ENCODE measurements at places on chromosomes 2 and 18. TPM values are rescaled to one million over a fixed set of nuclear protein-coding genes. Genes with fewer than 3 reads are reported as not detected.

DOK1 gene
- 14.7 TPM for total RNA-seq

DTNA gene
- total RNA-seq, result 7.5 TPM

CNGA3 gene
- total RNA-seq, result not detected

PMAIP1 gene
- 10.8 TPM for total RNA-seq

EVA1A gene
- total RNA-seq, result 41.2 TPM

SKOR2 gene
- total RNA-seq, result not detected

CROCC2 gene
- not detected for total RNA-seq

GKN1 gene
- total RNA-seq, result not detected

NEB gene
- total RNA-seq, result 1.2 TPM

VWA3B gene
- total RNA-seq, result not detected

ID2 gene
- total RNA-seq, result 17.3 TPM

IL1F10 gene
- total RNA-seq, result not detected

ACKR3 gene
- total RNA-seq, result 11.8 TPM

SCYGR4 gene
- total RNA-seq, result not detected

EMX1 gene
- not detected for total RNA-seq

ACMSD gene
- total RNA-seq, result not detected

ADGRF3 gene
- total RNA-seq, result under 0.01 TPM

NEU4 gene
- not detected for total RNA-seq

CFAP210 gene
- total RNA-seq, result not detected

IL18R1 gene
- total RNA-seq, result 1.6 TPM

PSMA8 gene
- total RNA-seq, result not detected

C2orf80 gene
- total RNA-seq, result not detected

MYOM1 gene
- total RNA-seq, result 0.10 TPM

RFTN2 gene
- total RNA-seq, result 5.9 TPM

CASP10 gene
- 45.1 TPM for total RNA-seq

RND3 gene
- total RNA-seq, result 69.8 TPM
